Brain microvascular endothelial cell (primary cell): ENCODE measurements at places on chromosomes 4 and X.

GRCh38 chrX:11537141-11537540, 128.6 kb downstream of the ARHGAP6 start:
- DNase-seq: no peak

DNA sequence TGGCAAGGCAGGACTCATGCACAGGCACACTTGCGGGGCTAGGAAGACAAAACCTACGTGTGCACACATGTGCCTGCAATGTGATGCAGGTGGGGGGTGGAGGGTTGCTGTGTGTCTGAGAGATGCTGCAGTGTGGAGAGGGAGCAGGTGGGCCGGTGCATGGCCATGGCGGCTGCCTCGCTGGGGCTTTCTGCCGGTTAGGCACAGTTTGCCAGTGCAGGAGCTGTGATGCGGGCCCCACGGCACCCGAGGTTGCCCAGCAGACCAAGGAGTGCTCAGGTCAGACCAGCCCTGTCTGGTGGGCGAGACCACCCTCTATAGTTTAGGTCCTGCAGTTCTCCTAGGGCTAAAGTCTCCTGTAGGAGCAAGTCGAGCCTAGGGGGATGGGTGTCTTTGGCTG, 4.4 kb upstream of the AFM start:
- no peak for DNase-seq

- DNase-seq: no peak
Observed at GRCh38 chr4:145589916-145590702, 29.1 kb upstream of the MMAA start.

GRCh38 chr4:7027284-7027683, 15.9 kb upstream of the TADA2B start:
- DNase-seq: no peak

- no peak for DNase-seq
Observed at GRCh38 chrX:41335198-41335957, 1.4 kb downstream of the DDX3X start.
